Activated naive CD4-positive, alpha-beta T cell treated with anti-CD3 and anti-CD28 coated beads, Interleukin-2, amount 50 U/mL, for 16 hours (primary cell): ENCODE measurements at places on chromosomes 16 and 17.

- DNase-seq = peak; percentile 89
Observed at GRCh38 chr17:35373534-35373983, at the start of gene SLFN11. TSS of gene SLFN11 (minus strand) at chr17:35373621. CDS start at chr17:35363807, 9,814 bp downstream.

DNA sequence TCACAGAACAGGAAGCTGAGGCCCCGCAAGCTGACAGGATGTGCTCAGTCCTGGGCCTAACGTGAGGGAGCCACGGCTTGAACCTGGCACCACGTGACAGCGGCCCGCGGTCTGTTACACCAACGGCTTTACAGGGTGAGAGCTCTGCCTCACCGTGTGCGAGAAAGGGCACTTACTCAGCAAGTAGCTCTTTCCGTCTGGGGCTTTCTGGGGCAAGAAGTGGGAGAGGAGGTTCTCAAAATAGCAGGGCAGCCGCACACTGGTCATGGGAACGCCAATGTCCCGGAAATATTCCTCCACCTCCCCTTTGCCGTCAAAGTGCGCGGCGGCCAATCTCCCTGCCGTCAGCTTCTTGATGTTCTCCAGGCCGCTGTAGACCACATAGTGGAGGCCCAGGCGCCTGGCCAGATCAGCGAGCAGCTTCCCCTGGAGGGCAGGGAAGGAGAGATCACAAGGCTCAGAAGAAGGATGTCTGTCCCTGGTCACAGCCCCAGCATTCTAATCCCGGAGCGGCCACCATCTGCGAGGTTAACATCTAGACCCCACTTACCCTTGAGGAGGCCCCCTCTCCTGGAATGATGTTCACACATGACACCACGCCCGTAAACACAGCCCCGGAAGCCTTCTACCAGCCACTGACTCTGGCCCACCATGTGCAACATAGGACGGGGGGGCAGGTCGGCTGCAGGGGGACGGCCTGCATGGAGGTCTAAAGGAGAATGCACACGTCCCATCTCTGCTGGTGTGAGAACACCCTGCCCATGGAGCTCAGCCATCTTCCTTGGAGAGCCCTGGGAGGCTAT is 8.2 kb downstream of the NMRAL1 start:
- DNase-seq = peak; percentile 26

GRCh38 chr16:4692460-4693295 is 684 bp upstream of the NUDT16L1 start:
- no peak for DNase-seq

GRCh38 chr17:14011740-14012405 is 57.4 kb upstream of the COX10 start:
- DNase-seq = no peak

DNA sequence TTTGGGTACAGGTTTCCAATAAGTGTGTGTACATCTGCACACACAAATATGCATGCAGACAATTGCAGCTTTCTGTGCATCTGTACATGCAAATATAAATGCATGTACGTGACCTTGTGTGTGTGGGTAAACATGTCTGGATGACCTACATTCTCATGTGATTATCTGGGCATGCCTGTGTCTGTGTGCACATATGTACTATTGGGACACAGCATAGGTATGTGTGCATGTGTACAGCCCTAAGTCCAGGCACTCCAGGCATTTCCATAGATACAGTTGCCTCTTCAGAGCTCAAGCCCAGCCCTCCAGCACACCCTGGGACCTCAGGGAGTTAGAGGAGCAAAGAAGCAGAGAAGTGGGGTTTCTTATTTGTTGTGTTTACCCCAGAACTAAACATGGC is 7.1 kb upstream of the GP2 start:
- no peak for DNase-seq

DNA sequence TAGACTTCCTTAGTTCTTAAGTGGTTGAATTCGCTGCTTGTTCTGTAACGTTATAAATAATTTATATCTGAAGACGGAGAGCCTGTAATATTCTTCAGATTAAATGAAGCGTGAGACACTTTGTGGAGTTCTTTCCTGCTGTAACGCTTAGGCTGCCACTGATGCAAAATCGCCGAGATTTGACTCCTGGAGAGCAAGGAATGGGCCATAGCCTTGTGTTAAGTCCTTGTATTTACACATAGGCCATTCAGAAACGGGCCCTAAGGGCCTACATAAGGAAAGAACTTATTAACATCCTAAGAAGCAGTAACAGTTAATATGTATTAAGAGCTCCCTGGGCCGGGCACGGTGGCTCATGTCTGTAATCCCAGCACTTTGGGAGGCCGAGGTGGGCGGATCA is 936 bp downstream of the EMC6 start:
- DNase-seq = no peak

- no peak for DNase-seq
Observed at GRCh38 chr16:82152641-82153112, 17.3 kb downstream of the MPHOSPH6 start.

GRCh38 chr17:29906969-29907368 is 23.1 kb downstream of the SSH2 start:
- no peak for DNase-seq

- no peak for DNase-seq
Observed at GRCh38 chr16:47045023-47045422, 71.5 kb upstream of the DNAJA2 start.
